Stimulated activated CD8-positive, alpha-beta memory T cell treated with anti-CD3 and anti-CD28 coated beads, Interleukin-7, amount 100 ng/mL, for 1 hour (primary cell): ENCODE measurements at places on chromosomes 1 and 21.

DNA sequence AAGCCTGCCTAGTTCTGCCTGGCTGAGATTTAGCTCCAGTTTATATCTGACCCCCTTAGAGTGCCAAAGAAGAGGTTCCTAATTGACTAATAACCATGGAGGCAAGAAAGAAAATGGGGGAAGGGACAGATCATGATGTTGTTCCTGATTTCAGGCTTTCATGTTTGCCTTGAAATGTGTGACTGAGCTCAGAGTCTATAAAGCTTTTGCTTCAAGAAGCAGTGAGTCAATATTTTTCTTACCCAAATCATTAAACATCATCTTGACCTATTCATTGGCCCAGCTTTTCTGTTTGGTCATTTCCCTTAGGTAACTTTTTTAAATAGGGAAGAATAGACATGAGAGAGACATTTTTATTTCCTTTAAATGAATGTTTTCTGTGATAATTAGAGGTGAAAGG lies 55.9 kb downstream of the HHAT start:
- DNase-seq, result no peak

DNA sequence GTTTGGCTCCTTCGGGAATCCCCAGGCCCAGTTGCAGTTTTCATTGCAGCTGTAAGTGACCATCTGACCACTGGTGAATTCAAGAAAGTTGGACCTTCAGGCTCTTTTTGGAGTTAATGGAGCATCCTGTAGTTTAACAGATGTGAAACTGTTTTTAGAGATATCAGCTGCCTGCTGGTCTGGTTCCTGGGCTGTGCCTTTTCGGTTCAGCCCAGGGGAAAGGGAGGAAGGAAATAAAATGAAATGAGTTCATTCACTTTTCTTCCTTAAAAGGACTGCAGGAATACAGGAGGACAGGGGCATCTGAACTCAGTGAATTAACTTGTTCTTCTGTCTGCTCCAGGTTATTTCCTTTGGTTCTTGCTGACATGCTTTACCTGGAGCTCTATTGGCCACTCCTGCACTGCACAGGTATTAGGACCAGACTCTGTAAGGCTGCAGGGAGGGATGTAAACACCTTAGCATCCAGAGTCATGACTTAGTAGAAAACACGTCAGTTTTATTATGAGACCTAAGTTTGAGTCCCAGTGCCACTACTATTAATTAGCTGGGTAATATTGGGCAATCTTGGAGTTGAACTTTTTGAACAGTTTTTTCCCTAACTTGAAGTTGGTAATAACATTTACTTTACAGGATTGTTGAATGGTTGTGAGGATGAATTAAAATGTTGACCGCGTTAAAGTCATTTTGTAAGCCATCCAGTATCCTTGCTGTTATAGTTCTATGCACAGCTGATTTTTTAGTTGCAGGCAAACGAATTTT lies 83.6 kb downstream of the LRRC8D start:
- DNase-seq, result no peak

- DNase-seq, result no peak
These were observed 1.2 kb upstream of the UBAP2L start for GRCh38 chr1:154219541-154219940.

- no peak for DNase-seq
These were observed 47.3 kb upstream of the PLPPR4 start for GRCh38 chr1:99216956-99217355.

DNA sequence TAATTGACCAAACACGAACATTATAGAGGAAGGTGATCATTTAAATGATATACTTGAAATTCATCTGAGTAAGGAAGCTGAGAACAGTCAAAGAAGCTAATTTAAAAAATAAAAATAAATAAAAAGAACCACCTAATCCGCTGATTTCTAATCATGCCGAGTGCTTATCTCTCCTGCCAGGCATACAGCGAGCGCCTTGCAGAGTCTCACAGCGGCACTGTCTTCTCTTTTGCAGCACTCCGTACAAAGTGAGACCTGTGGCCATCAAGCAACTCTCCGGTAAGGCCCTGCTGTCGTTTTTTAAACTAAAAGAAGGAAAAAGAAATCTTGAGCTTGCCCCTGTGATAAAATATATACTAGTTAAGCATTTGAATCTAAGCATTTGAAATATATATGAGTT lies 45.3 kb downstream of the PDE9A start:
- DNase-seq, result no peak
